Panc1 (cell line): ENCODE measurements at places on chromosomes 5 and 9.

- DNase-seq, result no peak
These were observed 693.8 kb downstream of the NR2F1-AS1 start for GRCh38 chr5:92887254-92887653.

DNA sequence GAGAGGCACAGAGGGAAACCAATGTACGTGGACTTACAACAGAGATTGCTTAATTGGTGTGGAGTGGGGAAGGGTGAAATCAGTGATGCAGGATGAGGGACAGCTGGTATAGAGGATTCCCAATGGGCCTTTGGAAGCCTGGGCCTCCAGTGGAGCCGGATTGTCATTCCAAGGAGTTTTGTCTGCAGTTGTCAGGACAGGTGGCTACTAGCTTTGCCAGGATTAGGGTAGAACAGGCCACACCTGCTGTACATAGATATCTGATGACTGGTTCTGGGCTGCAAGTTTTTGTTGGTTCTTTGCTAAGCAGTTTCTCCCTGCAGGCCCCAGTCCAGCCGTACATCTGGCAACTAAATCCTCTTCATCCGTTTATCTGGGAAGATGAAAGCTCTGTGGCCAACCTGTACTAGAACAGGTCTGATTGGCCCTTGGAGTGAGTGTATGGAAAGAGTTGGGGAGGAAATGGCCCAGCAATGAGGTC, 4.2 kb downstream of the SKP2 start:
- no peak for DNase-seq

- no peak for DNase-seq
These were observed 995.4 kb upstream of the ACO1 start for GRCh38 chr9:31389075-31389474.

GRCh38 chr5:52870448-52870847, 82.7 kb downstream of the ITGA1 start:
- DNase-seq, result no peak

DNA sequence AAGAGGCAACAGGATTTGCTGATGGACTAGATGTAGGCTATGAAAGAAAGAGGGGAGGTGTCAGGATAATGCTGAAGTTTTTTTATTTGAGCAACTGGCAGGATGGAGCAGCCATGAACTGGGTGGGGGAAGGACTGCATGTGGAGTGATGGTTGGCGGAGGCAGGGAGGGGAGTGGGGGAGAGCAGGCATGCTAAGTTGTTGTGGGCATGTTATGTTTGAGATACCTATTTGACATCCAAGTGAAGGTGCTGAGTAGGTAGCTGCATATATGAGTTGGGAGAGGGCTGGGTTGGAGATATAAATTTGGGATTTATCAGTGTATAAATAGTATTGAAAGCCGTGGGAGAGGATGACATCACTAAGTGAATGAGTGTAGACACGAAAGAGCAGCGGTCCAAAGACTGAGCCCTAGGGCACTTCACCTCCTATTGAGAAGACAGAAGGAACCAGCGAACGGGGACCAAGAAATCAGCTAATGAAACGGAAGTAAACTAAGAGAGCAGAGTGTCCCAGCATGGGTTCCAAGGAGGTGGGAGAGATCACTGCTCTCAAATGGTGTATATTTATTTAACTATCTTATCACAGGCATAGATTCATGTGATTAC, 7.4 kb downstream of the BSPRY start:
- DNase-seq, result no peak

DNA sequence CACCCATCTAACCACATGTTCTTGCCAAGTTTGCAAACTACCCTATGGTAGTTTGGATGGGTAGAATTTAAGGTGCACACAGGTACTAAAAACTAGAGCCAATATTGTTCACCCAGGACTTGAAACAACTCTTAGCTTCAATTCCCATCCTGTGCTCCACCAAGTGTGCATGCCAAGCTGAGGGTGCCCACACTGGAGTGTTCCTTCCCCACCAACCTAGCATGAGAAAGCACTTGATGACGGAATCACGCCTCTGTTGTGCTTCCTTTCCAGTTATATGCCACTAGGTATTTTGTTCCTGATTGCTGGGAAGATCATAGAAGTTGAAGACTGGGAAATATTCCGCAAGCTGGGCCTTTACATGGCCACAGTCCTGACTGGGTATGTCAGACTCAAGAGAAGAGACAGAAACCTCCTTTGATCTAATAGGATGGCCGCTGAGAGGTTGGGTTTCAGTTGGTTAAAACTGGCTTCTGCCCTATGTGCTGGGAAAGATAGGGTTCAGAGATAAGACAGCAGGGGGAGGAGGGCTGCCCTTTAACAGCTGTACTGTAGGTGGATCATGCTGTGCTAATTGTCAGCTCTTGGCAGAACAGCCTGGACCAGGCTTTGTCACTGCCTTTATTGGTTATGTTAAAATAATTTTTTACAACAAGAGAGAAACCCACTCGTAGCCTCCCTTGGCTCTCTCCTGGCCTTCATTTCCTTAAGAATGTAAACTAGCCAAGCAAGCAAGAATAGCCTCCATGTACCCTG, 83.5 kb downstream of the SLC1A1 start:
- no peak for DNase-seq
